ENCODE measurements at places on chromosomes 6 and 20. TPM values are rescaled to one million over a fixed set of nuclear protein-coding genes. Genes with fewer than 3 reads are reported as not detected.
A peak's percentile ranks its signal among the peaks of the same experiment; 100 is the strongest.

DNA sequence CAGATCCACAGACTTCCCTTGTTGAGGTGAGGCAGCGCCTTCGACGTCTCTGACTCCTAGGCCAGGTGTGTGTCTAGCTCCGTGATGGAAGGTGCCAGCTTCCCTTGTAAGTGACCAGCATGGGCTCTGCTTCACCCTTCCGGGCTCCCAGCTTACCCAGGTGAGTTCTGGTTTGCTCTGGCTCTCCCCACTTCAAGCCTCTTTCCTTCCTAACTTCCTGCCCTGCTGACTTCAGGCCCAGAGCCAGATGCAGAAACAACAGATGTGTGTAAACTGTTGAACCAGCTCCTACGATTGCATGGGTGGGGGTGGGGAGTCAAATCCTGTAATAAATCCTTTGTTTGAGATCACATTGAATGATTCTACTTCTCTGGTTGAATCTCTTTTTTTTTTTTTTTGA, 51.6 kb upstream of the BMP6 start:
- ATAC-seq = no peak

Gene BMP6
- not detected for total RNA-seq

Gene MYL9
- 10.1 TPM for total RNA-seq

- ATAC-seq = no peak
Observed at GRCh38 chr20:58088105-58088504, 140.3 kb downstream of the ANKRD60 start.

- no peak for ATAC-seq
Observed at GRCh38 chr6:153882411-153882810, 156.6 kb upstream of the OPRM1 start.

DNA sequence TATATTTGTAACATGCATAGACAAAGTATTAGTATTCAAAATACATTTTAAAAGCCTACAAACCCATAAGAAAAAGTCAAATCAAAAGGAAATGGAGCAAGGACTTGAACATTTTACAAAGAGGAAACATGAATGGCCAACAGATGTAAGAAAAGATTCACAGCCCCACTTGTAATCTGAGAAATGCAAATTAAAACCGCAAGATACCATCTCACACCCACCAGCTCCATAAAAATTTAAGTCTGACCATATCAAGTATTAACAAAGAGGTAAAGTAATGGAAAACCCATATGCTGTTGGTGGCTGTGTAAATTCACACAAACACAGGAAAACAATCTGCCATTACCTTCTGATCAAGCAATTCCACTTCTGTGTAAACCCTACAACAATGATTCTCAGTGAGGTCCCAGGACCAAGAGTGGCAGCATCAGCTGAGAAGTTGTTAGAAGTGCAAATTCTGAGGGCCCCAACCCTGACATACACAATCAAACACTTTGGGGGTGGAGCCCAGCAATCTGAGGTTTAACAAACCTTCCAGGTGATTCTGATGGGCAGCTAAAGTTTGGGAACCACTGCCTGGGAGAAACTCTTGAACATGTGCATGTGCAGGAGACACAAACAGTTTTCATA, 30.9 kb downstream of the BCL2L1 start:
- peak; percentile 18 for ATAC-seq

DNA sequence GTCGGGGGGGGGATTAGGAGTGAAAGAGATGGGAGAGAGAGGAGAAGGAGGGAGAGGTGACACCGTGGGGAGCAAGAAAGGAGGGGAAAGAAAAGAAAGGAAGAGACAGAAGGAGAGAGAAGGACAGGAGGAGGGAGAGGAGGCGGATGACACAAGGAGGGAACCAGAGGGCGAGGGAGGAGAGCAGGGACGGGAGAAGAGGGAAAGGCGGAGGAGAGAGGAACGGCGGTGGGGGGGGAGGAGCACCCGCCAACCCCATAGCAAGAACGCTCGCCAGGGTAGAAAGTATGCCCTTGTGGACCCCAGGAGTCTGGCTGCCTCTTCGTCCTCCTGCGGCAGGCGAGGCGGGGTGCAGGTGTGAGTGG, 4.5 kb upstream of the INSM1 start:
- ATAC-seq = no peak

Gene PXT1
- 0.11 TPM for total RNA-seq

DNA sequence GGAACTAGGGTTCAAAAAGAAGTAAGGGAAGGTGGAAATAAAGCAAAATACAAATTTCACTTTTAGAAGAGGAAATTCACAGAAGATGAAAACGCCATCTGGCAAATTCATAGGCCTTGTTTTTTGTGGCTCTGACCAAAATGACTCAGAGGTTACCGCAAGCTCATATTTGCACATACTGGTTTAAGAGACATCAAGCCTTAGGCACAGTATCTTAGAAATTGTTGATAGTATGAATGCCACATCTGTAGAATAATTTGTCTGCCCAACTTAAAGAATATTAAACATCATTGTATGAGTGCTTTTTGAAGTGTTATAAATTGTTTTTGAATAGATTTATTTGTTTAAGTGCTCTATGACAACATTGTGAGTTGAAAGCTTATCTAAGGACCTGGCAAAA, 10.6 kb downstream of the TAAR1 start:
- ATAC-seq = peak; percentile 80

DNA sequence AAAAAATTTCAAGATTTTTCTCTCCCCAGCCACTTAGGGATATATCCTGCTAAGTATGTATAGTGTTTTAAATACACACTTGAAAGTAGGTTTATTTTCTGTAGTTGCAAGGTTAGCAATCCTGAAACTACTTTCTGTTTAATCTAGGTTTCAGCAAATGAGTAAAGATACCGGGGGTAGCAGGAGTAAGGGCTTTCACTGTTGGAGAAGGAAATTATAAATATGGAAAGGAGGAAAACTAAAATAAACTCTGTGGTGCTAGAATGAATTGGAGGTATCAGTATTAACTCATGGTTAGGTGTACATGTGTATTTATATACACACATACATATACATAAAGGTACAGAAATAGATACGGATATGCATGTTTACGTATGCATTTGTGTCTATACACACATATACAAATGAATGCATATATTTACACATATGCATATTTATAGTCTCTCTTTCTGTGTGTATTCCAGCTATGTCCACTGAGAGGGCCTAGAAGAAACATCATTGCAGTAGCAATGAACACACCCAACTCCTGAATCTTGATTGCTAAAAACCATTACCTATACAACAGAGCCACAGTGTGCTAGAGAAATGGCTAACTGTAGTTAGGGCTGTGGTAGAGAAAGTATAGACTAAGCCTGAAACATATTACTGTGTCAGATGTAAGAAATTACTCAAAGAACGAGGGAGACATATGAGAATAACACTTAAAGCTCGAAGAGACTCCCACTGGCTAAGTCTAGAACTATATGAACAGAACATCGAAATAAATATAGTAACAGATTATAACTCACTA, 95.9 kb upstream of the EMILIN3 start:
- peak; percentile 83 for ATAC-seq

GRCh38 chr20:58233881-58234528, 5.6 kb upstream of the ANKRD60 start:
- no peak for ATAC-seq

DNA sequence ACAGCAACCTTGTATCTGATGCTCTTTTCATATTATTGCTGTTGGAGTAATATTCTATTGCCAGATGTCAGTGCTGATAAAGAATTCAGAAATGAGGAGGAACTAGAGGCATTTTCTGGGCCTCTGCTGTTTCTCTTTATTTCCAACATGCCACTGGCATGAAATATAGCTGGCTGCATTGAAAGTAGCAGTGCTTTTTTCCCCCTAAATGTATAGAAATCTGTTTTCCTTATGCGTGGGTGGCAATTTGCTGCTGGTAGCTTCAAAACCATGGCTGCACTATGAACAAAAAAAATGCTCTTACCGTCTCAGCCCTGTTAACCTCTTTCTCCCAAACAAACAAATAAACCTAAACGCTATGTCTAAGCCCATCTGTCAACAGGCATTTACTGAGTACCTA, 442.3 kb upstream of the AGPAT4 start:
- no peak for ATAC-seq

Gene TPBG
- 1.9 TPM for total RNA-seq

Gene MYO6
- 4.0 TPM for total RNA-seq

Gene LBP
- not detected for total RNA-seq

DNA sequence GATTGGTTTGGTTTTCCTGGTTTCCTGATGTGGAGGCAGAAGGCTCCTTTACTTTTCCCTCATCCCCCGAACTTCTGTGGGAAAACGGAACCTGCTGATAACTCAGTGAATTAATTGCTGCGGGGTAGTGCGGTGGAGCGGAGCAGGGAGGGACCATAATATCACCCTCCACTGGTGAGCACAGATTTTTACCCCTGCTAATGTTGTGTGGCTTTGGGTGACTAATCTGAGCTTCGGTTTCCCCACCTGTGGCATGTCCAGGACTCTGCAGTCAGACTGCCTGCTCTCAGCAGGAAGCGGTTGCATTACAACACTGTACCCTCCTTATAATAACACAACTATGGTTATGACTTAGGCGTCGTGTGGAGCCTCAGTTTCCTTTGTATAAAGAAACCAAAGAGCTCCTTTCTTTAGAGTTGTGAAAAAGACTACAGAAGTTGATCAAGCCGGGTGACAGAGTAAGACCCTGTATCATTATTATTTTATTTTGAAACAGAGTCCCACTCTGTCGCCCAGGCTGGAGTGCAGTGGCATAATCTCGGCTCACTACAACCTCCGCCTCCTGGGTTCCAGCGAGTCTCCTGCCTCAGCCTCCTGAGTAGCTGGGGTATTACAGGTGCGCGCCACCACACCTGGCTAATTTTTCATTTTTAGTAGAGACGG, 2.2 kb upstream of the ID1 start:
- ATAC-seq = peak; percentile 88

DNA sequence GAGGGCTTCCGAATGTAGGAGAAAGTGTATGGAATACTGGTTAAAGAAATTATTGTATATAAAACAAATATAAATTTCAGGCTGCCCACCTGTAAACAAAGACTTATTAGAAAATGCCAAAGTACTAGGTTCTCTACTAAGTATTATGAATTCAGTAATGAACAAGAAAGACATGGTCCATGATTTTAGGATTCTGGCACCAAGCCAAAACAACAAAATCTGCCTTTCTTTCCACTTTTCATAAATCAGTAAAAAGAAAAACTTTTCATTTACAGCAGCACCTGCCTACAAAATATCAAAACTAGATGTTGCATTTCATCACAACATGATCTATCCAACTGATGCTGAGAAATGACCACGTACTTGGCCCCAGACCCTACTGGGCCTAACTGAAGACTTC, 14.5 kb upstream of the SNRPB start:
- no peak for ATAC-seq

DNA sequence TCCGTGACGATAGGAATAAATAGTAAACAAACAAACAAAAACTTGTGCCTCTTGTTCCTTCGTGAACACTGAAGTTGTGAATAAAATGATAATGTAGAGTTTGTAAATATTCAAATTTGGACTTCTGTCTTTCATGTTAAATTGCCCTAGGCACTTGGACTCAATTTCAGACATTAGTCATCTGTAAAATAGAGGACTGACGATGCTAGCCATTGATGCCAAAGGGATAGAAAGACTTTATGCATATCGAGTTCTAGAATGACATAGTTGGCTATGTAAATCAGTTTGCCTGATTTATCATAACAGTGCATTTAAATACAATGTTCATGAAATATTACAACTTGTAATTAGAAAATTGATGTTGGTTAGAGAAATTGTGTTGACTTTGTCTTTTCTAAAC, 45.9 kb upstream of the FLRT3 start:
- no peak for ATAC-seq

DNA sequence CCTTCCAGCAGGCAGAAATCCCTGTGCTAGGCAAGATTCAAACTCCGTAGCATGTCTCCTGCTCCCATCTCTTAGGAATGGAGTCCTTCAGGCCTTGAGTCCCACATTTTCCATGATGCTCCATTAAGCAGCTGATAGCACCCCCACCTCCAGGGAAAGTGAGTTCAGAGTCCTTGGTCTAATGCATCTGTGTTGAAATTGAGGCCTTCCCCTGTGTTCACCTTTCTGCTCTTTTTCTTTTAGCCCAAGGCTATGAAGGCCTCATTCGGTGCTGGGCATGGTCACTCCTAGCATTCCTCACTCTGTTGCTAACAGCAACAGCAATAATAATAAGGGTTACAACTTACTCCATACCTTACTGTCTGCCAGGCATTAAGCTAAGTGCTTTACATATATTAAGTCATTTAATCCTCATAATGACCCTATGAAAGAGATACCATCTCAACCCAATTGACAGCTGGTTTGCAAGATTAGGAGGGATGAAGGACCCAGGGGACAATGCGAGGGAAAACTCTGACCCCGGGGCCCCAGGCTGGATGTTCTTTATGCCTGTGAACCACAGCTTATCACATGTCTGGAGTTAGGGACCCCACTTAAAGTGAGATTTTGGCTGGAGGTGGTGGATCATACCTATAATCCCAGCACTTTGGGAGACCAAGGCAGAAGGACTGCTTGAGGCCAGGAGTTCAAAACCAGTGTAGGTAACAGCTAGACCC, 17.5 kb upstream of the PANK2 start:
- no peak for ATAC-seq

Gene NTSR1
- not detected for total RNA-seq

GRCh38 chr6:141552463-141552862, 580.3 kb upstream of the GJE1 start:
- peak; percentile 73 for ATAC-seq

- no peak for ATAC-seq
Observed at GRCh38 chr6:70289299-70289698, 13.6 kb downstream of the COL9A1 start.

DNA sequence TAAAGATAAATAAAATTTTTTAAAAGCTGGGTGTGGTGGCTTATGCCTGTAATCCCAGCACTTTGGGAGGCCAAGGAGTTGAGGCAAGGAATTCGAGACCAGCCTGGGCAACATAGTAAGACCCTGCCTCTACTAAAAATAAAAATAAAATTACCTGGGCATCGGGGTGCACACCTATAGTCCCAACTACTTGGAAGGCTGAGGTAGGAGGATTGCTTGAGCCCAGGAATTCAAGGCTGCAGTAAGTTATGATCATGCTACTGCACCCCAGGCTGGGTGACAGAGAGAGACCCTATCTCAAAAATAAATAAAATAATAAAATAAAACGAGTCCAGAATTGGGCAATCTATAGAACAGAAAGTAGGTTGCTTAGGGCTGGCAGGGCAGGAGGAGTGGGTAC, 228.7 kb downstream of the BCAS1 start:
- ATAC-seq = no peak

GRCh38 chr6:22057962-22058361, 238.9 kb downstream of the PRL start:
- no peak for ATAC-seq

GRCh38 chr20:53725575-53725970, 131.9 kb upstream of the ZNF217 start:
- no peak for ATAC-seq

Gene SLC22A16
- total RNA-seq = not detected

DNA sequence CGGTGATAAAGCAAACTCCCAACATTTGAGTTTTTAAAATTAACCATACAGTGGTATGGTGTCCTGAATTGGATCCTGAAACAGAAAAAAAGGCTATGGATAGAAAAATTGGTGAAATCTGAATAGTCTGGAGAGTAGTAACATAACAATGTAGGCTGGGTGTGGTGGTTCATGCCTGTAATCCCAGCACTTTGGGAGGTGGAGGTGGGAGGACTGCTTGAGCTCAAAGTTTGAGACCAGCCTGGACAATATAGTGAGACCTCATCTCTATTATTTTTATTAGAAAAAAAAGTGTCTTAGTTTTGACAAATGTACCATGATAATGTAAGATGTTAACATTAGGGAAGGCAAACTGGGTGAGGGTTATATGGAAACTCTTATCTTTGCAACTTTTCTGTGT, 11.0 kb downstream of the EEF1A1 start:
- no peak for ATAC-seq

All from activated T-helper 17 cell treated with anti-CD3 and anti-CD28 coated beads, Interleukin-2, amount 50 U/mL, for 72 hours (primary cell).